DMS153 (cell line): ENCODE measurements at places on chromosomes 12 and 14.

DNA sequence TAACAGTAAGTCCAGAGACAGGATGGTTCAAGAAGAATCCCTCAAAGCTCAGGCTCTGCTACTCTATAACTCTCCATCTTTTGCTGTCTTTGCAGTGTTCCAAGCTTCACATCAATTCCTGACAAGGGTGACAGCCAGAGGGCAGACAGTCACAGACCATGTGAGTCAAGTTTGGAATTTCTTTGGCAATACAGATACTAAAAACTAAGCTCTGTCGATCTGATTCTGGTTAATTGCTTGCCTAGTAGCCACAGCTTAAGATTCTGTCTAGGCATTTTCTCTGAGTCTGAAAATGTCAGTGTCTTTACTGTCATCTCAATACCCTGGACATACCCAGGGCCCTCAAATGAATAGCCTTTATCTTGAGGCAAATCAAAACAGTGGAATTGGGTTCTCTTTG lies 153.7 kb downstream of the CEP128 start:
- DNase-seq, result no peak

GRCh38 chr14:77926942-77927341 lies 127.0 kb downstream of the ADCK1 start:
- DNase-seq, result no peak

- DNase-seq, result no peak
Observed at GRCh38 chr12:106211973-106212372, 35.8 kb downstream of the CKAP4 start.

DNA sequence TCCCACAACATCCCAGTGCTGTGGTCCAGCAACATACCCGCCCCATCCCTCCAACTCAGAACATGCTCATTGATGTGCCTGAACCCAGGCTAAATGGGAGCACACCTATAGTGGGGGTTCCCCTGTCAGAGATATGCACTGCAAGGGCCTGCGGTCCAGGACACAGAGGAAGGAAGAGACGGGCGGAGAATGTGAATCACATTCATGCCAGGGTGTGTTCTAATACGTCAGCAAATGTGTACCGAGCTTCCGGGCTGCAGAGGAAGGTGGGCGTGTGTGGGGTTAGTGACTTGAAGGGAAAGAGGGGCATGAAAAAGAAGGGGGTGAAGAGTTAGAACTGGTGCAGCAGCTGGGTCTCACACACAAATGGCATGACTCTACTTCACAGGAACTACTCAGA lies 83.7 kb downstream of the DPF3 start:
- no peak for DNase-seq

DNA sequence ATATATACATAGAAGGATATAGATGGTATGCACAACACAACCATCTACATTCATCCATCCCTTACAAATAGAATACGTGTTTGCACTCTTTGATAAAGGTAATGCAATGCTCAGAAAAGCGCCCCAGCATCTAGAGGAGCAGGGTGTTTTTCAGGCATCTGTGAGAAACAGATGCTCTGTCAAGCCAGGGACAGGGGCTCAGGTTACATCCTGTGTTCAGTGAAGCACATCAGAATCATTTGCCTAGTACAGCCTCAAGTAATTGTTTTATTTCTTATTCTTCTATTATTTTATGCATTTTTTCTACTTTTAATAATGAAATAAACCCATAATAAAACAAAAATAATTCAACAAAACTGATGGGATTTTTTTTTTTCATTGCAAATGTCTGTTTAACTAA lies 50.5 kb upstream of the HIF1A start:
- DNase-seq, result peak; percentile 44

- DNase-seq, result peak; percentile 73
Observed at GRCh38 chr12:92582475-92582874, 120.3 kb upstream of the PLEKHG7 start.

GRCh38 chr12:119412811-119413794 lies 78.6 kb downstream of the CCDC60 start:
- DNase-seq, result peak; percentile 39

DNA sequence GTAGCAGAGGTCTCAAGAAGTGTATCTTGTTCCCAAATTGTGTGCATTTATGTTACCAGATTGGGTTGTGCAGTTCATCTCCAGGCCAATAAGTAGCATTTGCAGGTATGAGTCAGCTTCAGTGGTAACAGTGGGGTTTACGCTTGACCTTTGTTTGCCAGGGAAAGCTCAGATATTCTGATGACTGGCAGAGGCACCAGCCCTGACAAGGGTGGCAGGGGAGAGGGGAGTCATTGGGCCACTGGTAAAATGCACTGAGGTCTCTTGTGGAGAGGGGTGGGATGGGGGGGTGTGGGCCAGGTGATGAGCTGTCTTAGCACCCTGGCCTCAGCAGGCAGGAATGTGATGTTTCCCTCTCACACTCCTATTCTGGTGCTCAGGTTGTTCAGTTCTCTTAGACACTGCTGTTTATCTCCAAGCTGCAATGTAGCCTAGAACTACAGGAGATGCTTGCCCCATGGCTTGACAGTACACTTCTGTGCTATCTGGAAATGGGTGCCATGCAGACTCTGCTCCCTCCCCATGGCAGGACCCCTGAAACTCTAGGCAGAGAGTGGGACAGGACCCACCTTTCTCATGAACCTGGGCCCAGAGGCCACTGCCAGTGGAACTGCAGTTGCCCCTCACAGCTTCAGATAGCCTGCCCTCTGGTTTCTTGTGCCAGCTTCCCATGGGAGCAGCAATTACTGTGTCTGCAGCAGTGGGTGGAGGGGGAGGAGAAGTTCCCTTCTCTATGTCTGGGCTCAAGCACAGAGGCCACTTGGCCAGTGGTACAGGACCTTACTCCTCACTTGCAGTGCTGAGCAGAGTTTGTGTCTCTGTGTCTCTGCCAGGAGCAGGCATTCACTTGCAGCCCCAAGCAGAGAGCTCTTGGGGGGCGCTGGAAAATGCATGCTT lies 31.9 kb downstream of the USP15 start:
- no peak for DNase-seq

GRCh38 chr14:22375321-22375930 lies 213.6 kb downstream of the DAD1 start:
- DNase-seq, result peak; percentile 36

- no peak for DNase-seq
Observed at GRCh38 chr14:29672831-29673230, 254.8 kb downstream of the PRKD1 start.

DNA sequence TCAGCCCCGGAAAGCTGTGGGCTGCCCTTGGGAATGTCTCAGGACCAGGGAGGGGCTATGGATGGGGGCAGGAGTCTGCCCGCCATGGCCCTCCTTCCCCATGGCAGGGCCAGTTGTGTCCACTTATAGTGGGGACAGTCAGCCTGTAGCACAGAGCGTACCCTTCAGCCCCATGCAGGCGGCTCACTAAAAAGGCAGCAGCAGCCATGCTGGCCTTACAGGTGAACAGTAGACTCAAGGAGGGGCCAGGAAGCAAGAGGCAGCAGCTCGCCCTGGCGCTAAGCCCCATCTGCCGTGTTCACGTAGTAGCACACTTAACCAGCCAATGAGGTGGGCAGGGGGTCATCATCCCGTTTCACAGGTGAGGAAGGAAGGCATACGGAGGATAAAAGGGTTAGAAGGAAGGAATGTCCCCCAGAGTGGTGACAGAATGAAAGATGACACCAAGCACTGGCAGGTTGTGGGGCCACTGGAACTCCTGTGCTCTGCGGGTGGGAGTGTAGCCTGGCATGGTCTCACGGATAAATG lies 52.7 kb downstream of the FAM222A start:
- DNase-seq, result no peak

DNA sequence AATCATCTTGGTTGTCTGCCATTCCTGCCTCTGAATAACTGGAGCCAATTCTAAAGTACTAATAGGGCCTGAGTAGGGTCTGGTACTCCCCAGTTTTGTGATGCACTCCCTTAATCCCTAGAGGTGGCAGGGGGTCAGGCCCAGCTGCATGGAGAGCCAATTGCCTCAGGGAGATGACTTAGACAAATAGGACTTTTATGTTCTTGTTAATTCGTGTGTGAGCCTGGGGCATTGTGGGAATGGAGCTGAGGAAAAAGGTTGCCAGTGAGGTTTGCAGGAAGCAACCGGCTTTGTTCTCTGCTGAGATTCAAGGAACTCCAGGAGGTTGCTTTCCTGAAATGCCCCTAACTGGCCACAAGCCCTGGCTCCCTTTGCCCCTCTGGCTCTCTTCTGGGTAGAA lies 6.8 kb upstream of the DCD start:
- no peak for DNase-seq

DNA sequence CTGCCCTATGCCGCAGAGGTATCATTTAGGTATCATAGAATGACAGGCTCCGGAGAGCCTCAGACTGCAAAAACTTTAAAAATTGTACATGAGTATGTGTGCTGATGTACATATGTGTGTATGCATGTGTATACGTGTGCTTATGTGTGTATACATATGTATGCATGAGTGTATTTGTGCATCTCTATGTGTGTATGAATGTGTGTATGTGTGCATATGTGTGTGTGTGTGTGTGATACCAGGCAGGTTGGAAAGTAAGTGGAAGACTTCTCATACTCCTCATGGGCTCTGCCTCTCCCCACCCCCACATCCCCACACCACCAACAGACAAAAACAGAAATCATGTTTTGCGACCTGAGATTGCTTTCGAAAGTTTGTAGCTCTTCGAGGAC lies 621 bp upstream of the TMEM117 start:
- no peak for DNase-seq

GRCh38 chr12:92769124-92769901 lies 66.5 kb downstream of the PLEKHG7 start:
- DNase-seq, result no peak

DNA sequence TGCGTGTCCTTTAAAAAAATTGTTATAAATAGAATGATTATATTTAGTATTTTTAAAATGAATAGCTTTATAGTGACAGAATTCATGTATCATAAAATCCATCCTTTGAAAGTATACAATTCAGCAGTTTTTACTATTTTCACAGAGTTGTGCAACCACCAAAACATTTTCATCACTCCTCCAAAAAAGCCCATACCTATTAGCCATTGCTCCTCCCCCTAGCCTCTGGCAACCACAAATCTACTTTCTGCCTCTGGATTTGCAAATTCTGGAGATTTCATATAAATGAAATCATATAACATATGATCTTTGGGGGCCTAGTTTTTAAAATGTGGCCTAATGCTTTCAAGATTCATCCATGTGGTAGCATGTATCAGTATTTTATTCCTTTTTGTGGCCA lies 117.9 kb upstream of the MED13L start:
- no peak for DNase-seq

DNA sequence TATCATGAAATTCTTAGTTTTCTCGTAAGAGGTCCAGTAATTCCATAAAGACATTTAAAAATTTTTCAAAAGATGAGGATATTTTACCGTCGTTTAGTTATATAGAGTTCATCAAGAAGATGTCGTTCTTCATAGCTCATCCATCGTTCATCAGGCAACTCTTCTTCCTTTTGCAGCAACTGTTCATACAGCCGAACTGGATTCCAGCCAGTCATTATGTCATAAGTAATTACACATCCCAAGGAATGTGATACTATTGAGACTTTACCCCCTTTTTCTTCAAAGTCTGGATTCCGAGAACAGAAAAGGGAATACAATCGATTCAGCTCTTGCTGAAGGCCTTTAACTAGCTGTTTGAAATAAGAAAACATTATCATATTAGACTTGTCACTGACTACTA lies 90.3 kb downstream of the DDHD1 start:
- no peak for DNase-seq

- DNase-seq, result no peak
Observed at GRCh38 chr14:78316786-78317185, 146.6 kb downstream of the NRXN3 start.

DNA sequence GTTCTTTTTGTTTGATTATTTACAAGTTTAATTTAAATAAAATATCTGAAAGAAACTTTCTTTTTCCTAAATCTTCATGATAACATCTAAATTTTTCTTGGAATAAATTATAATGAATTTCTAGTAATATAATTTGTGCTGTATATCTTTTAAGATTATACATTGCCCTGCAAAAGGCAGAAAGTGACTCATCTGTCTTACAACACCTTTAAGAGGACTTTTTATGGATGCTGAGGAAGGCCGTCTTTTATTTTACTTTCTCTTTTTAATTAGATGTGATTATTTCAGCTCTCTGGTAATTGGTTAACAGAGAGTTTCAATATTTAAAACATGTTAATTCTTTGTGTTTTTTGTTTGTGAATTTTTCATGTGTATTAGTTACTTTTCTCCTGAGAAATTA lies 598.4 kb downstream of the RPL10L start:
- no peak for DNase-seq
